ENCODE measurements at places on chromosomes 6 and 20. TPM values are rescaled to one million over a fixed set of nuclear protein-coding genes. Genes with fewer than 3 reads are reported as not detected.
A peak's percentile ranks its signal among the peaks of the same experiment; 100 is the strongest.

- DNase-seq, result peak; percentile 89
These were observed 23.3 kb downstream of the MYCT1 start for GRCh38 chr6:152720974-152721373.

DNA sequence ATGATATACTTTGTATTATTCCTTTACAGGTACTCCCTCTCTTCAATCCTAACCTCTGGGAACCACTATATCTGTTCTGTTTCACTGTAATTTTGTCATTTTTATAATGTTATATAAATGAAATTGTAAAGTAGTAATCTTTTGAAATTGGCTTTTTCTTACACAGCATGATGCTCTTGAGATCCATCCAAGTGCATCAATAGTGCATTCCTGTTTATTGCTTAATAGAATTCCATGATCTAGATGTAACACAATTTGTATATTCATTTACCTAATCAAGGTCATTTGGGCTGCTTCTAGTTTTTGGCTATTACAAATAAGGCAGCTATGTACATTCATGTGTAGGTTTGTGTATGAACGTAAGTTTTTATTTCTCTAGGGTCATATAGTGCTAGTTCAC, 174.6 kb downstream of the KHDC1L start:
- no peak for DNase-seq

DNA sequence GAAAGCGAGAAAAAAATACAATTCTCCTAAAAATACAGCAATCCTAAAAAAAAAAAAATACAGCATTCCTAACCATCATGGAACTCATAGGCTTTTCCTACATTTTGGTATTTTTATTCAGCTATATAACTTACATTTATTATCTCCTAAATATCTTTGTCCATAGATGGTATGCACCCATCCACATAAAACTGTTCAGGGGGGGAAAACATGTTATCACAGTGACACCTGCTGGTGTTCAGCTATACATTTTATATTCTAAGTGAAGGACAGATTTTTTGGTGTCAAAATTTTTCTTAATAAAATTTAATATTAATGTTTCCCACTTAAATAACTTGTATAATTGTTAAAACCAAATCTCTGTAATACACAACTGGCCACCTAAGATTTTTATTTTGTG, 58.0 kb downstream of the BLOC1S5 start:
- peak; percentile 75 for DNase-seq

ACSS1 gene
- total RNA-seq, result 9.4 TPM

Data from dermis microvascular lymphatic vessel endothelial cell (primary cell).